ENCODE measurements at places on chromosomes 11 and 22.

GRCh38 chr11:5631969-5632635 is 7.3 kb downstream of the TRIM34 start:
- peak; percentile 54 for DNase-seq

DNA sequence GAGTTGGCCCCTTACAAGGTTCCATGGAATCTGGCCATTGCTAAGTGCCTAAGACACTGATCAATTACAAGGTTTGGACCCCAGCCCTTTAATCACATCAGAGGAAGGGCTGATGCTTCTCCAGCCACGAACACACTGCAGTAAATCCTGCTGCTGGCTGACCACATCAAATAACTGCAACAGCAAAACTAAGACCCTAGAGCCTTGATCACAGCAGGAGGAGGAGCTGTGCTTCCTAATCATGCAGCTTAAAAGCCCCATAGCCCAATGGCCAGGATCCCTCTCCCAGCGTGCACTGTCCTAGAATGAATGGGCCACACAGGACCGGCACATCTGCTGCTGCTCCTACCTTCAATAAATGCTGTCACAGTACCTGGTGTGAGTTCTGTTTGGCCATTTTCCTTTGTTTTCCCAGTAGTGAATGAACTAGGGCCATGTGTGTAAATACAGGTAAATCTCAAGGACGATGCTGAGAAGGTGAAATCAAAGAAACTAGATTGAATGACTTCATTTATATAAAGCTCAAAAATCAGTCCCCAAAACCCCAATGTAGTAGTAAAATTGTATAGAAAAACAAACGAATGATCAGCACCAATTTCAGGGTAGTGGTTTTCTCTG is 12.7 kb downstream of the ZP1 start:
- DNase-seq = no peak

- no peak for DNase-seq
Observed at GRCh38 chr11:79165908-79166307, 274.9 kb downstream of the TENM4 start.

- no peak for DNase-seq
Observed at GRCh38 chr22:39851606-39852315, 41.8 kb downstream of the ENTHD1 start.

DNA sequence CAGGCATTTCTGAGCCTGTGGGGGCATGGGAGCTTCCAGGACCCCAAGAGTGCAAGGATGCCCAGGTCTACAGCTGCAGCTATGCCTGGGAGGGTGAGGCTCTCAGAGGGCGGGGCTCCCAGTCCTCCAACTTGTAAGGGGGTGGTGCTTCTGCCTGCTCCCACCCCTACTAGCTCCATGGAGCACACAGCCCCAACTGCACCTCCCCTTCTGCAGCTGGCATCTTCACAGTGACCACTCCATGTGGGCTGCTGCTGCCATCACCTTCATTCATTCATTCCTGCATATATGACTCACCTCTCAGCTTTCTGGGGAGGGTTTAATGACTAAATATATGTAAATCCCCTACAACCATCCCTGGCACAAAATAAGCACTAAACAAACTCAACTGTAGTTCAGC is 43.8 kb downstream of the CHST1 start:
- no peak for DNase-seq

DNA sequence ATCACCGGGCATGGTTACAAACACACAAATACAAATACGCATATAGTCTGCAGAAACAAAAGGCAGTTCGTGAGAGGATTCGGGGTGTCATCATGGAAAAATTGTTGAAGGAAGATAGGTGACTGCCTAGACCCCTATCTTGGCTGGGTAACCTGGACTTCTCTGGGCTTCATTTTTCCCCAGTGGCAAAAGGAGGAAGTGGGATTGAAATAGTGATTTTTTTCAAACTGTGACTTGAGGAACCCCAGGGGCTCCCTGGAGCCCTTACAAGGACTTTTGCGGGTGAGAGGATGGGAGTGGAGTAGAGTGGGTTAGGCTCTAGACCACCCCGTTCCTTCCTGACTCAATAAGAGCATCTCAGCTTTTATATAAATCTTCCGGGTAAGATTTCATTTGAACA is 1.0 kb upstream of the ELF5 start:
- no peak for DNase-seq

- DNase-seq = no peak
Observed at GRCh38 chr11:45048313-45048841, 97.7 kb upstream of the TP53I11 start.

All from germinal center (tissue), 1 donor.